ENCODE measurements at places on chromosomes 4 and X.

DNA sequence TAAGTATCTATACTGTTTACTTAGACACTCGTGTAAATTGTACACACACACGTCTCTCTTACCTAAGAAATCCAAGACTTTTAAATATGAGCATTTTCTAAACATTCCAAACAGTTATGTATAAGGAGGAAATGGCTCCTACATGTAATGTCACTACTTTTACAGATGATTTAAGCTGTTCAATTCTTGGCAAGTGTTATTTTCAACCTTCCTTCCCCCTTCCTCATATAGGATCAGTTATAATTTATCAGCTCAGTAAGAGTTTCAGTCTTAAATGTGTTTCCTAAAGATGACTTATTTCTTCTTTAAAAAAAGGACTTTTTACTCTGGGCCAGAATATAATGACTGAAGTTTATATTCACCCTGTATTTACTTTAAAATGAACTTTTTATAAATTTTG lies 601.1 kb downstream of the ANKRD50 start:
- DNase-seq = no peak

DNA sequence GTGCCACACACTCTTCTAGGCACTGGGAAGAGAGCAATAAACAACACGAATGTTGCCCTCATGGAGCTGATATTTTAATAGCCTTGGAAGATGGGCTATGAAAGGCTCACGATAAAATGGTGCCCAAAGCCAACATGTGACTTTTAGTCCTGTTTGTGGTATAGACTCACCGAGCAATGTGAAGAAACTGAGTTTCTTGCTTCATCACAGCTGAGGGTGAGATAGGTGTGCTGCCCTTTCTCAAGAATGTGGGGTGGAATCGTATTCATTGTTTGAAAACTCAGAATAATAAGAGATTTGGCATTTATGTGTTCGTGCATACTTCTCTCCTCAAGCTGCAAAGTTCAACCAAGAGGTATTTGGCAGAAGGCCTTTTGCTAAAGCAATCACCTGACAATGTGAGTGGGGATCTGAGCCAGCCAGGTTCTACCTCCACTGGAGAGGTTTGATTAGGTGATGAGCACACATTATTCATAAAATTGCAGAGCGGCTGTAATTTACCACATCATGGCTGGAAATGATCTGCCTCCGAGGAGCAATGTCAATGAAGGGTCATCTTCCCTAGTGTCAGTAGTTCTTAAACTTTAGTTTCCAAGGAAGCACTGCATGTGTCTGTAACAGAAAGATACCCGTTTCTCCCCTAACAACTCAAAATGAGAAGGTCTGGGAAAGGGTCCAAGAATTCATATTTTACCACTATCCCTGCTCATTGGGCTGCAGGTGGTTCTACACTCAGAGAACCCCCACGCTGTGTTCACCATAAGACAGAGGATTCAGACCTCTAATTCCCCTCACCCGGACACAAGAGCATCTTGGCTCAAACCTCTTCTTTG lies 41.9 kb upstream of the CBR4 start:
- no peak for DNase-seq

GRCh38 chr4:183875251-183875825 lies 29.8 kb upstream of the STOX2 start:
- DNase-seq = no peak

DNA sequence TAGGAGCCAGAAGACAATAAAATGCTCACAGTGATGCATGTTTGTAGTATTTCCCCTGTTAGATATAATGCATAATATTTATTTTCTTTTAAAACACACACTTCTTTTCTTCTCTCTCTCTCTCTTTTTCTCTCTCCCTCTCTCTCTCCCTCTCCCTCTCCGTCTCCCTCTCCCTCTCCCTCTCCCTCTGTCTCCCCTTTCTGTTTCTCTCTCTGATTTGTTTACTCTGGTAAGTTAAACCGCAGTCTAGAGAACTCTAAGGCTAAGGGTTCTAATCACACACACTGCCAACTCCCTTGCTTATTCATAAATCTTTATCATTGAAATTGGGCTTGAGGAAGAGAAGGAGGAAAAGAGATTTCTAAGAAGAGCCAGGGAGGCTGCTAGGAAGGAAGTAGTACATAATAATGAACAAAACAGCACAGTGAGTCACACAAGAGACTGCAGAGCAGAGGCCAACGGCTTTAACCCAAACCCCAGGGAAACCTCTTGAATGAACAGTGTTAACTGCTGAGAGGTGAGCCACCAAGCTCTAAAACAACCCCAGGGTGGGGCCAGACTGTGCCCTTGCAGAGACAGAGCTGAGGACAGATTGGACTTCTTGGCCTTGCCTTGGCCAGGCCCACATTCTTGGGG lies 9.1 kb upstream of the PHOX2B start:
- no peak for DNase-seq

DNA sequence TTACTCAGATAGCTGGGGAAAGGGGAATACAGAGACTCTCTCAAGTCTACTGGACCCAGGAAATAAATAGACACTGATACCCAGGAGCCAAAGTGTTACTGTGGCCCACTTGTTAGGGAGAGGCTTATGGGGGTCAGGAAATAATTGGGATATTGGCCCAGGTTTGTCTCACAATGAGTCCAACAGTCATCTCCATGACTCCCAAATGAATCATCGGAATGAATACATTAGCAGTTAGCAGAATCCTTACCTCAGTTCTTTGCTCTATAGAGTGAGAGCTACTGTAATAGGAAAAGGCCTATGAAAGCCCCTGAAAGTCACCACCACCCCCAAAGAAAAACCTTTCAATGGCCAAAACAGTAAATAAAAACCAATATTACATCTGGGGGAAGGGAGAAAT lies 42.4 kb upstream of the ARHGEF6 start:
- no peak for DNase-seq
